M059J (cell line): ENCODE measurements at places on chromosomes 12 and 14. TPM values are rescaled to one million over a fixed set of nuclear protein-coding genes. Genes with fewer than 3 reads are reported as not detected.

The CTSG gene
- total RNA-seq, result not detected in 2 replicates

The CLEC4C gene
- not detected in 2 replicates for total RNA-seq

The ASPG gene
- total RNA-seq, result not detected in 2 replicates

DNA sequence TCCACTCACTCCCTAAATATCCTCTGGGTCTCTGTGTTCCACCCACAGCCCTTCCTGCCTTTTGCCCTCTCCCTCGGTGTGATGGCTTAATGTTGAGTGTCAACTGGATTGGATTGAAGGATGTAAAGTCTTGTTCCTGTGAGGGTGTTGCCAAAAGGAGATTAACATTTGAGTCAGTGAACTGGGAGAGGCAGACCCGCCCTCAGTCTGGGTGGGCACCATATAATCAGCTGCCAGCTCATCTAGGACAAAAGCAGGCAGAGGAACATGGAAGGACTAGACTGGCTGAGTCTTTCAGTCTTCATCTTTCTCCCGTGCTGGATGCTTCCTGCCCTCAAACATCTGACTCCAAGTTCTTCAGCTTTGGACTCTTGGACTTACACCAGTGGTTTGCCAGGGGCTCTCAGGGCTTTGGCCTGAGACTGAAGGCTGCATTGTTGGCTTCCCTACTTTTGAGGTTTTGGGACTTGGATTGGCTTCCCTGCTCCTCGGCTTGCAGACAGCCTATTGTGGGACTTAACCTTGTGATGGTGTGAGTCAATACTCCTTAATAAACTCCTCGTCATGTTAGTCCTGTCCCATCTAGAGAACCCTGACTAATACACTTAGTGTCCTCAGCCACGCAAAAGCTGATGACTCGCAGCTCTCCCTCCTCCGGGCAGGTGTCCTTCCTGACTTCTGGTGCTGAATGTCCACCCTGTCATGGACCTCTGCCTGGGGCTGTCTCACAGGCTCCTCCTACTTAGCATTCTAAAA, 5.9 kb downstream of the DGLUCY start:
- DNase-seq, result peak; percentile 90

DNA sequence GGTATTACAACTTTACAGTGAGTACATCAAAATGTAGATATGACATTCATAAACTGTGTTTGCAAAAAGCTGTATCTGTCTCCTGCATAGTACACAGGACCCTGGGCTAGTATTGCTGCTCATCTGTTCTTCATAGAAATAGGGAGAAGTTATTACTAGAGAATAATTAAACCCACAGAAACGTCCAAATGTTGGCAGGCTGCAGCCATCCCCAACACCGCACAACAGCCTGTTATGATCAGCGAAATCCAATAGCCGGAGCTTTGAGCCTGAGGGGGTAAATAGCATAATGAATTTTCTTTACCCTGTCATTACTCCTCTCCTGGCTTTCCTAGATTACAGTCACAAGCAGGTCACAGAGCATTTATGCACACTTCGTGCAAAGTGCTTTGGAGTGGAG, 178.0 kb downstream of the DACT1 start:
- no peak for DNase-seq

DNA sequence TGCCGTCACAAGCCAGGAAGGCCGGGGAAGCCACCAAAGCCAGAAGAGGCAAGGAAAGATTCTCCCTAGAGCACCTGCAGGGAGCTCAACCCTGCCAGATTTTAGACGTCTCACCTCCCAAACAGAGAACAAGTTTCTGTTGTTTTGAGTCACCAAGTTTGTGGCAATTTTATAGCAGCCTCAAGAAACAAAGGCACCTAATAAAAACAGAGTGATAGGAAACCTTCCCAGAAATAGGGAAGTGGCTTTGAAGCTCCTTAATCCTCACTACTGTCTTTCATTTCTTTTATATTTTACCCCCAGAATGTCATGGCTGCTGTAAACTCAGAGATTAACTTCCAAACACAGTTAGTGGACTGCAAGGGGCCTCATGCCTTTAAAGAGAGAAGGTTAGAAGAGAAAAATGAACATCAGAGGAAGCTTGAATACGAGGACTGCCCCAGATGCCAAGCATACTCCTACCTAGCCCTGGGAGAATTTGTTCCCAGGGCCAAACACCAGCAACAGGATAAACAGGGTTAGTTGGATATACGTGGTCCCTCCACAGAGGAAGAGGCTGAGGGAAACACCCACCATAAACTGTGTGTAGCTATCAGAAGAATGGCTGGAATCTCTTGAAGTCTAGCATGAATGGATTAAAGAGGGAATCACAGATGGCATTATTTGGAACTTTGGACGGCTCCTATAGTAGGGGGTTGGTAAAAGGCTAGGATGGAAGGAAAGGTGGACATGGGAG, 148.3 kb downstream of the KCNA5 start:
- DNase-seq, result peak; percentile 60

GRCh38 chr12:56141946-56142784, 10.2 kb upstream of the MYL6B start:
- no peak for DNase-seq

- peak; percentile 65 for DNase-seq
Observed at GRCh38 chr14:71720978-71721624, 211.1 kb upstream of the RGS6 start.
